Mammary epithelial cell (primary cell): ENCODE measurements at places on chromosomes 1 and 21. TPM values are rescaled to one million over a fixed set of nuclear protein-coding genes. Genes with fewer than 3 reads are reported as not detected.
A peak's percentile ranks its signal among the peaks of the same experiment; 100 is the strongest.

- no peak for DNase-seq
Observed at GRCh38 chr21:46357684-46358425, 33.9 kb downstream of the PCNT start.

DNA sequence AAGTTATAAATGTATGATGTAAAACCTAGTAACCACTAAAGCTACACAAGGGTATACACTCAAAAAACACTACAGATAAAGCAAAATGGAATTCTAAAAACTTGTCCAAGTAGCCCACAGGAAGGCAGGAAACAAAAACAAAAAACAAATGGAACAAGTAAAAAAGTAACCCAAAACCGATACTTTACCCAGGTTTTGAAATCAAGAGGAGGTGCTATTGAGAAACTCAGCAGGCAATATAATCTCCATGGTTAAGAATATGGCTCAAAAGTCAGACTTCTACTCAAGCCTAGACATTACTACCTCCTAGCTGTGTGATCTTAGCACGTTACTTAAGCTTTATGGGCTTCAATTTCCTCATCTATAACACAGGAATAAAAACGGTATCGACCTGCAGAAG lies 13.3 kb downstream of the RBBP5 start:
- DNase-seq: no peak

DNA sequence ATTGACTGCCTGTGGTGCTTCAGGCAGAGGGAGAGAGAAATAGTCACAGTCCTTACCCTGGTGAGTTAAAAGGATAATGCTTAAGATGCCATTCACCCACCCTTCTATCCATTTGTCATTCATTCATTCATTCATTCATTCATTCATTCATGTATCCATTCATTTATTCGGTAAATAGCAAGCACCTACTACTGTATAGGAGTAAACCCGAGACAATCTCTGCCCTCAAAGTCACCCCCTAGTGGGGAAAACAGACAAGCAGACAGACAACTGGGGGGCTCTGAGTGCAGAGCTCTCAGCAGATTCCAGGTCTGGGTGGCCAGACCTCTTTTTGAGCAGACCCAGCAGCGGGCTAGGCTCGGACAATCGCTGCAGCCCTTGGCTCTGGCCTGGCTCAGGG lies 14.1 kb upstream of the ACTL8 start:
- no peak for DNase-seq

DNA sequence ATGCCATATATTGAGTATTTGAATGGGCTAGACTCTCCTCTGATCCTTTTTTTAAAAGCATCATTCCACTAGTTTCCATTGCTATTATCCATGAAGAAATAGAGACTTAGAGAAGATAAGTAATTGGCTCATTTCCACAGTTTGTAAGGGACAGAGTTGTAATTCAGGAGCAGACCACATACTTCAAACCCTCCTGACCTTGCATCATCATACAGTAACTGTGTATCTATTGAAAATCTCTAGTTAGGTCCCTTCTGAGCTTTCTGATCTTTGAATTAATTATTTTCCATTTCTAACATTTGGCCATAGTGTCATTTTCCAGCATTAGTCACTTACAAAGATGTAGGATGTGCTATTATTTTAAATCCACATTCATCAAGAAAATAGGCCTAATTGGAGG lies 386.5 kb upstream of the ST6GALNAC5 start:
- DNase-seq: no peak

DNA sequence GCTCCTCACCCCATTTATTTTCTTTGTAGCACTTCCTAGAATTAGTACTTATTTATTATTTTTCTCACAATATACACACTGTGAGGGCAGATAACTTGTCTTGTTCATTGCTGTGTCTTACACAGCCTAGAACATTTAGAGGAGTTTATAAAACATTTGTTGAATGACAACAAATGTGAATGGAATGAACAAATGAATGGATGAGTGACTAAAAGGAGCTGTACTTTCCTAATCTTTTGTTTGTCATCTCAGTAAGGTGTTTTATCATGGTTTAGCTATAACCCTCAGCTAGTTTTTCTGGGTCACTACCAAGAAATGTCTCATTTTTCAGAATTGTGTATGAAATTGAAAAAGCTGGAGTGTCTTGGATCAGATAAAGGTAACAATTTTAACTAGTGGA lies 239.3 kb upstream of the KCNK2 start:
- DNase-seq: peak; percentile 16

DNA sequence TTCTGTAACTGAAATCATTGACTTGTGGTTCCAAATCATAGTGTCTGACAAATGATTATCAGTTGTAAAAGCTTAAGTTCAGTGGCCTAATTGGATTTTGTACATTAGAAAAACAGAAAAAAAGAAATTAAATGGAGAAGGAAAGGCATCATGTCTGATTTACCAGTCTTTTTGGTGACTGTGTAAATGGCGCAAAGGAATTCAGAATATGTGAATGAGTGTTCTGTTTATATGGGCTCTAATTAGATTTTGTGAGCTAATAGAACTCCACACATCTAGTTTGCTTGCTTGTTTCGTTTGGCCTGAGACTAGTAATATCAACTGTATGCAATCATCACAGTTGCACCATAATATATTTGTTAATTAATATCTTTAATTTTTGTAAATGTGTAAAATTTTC lies 151.7 kb downstream of the PLA2G4A start:
- DNase-seq: no peak

Gene CCDC17
- 0.17 TPM for polyA plus RNA-seq

Gene PIGM
- polyA plus RNA-seq: 3.5 TPM
